Kidney epithelial cell (primary cell): ENCODE measurements at places on chromosomes 4 and X. TPM values are rescaled to one million over a fixed set of nuclear protein-coding genes. Genes with fewer than 3 reads are reported as not detected.

GRCh38 chrX:13376857-13377549, 57.1 kb upstream of the ATXN3L start:
- DNase-seq = no peak

Gene PLP2
- total RNA-seq = 82.6 and 118 TPM in 2 replicates

Gene FHDC1
- 3.1 and 3.7 TPM in 2 replicates for total RNA-seq

GRCh38 chr4:38075370-38076152, 115.4 kb downstream of the PTTG2 start:
- no peak for DNase-seq

GRCh38 chr4:28665306-28665705, 1804.7 kb downstream of the STIM2 start:
- DNase-seq = no peak

GRCh38 chr4:147590249-147590920, 26.8 kb upstream of the TMEM184C start:
- no peak for DNase-seq
